ENCODE measurements at places on chromosomes 16 and 17.

DNA sequence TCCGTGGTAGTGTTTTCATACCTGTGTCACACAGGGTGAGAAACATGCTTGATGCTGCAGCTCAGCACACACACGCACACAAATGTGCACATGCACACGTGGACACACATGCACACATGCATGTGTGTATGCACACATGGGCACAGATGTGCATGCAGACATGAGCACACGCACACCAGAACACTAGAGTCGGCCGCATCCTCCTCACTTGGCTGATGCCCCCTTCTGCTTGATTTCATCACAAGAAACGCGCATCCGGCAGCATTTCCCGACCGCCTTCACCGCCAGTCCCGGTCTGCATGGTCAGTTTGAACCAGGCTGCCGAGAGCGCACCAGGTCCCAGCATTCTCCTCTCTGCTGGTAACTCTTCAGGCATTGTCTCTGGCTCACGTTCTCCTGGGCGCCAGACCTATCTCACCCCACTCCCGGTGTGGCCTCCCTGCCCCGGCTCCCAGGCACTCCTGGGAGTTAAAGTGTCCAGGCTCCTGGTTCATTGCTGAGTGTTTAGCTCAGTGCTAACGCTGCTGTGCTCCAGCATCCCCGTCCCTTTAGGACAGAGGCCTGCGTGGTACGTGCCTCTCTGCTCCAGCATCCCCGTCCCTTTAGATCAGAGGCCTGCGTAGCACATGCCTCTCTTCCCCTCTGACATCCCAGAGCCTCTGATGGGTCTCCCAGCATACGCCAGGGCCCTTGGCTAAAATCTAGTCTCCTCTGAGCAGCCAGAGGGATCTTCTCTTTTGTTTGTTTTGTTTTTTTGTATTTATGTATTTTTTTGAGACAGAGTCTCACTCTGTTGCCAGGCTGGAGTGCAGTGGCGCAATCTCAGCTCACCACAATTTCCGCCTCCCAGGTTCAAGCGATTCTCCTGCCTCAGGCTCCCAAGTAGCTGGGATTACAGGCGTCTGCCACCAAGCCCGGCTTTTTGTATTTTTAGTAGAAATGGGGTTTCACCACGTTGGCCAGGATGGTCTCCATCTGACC is 16.0 kb downstream of the BAIAP2 start:
- no peak for DNase-seq

DNA sequence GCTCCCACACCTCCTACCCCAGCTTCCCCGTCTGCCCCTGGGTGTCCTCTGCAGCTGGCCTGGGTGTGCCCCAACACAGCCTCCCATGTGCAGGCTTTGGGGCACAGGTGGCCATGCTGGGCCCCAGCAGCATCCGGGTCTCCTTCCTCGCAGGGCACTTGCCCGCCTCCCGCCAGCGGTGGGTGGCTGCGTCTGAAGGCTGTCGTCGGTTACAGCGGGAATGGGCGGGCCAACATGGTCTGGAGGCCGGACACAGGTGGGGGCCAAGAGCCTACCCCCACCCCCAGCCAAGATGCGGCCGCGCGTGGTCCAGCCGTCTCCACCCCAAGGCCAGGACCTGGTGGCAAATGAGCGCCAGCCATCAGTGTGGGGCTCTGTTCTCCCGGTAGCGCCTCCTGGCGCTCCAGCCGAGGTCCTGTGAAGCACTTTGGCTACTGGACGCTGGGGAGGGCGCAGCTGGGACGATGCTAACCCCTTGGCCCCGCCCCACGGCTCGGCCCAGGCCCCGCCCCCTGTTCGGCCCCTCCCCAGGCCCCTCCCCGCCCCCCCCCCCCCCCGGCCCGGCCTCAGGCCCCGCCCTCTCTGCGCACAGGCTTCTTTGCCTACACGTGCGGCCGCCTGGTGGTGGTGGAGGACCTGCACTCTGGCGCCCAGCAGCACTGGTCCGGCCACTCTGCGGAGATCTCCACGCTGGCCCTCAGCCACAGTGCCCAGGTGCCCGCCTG is 7.3 kb upstream of the RHOT2 start:
- peak; percentile 96 for DNase-seq

DNA sequence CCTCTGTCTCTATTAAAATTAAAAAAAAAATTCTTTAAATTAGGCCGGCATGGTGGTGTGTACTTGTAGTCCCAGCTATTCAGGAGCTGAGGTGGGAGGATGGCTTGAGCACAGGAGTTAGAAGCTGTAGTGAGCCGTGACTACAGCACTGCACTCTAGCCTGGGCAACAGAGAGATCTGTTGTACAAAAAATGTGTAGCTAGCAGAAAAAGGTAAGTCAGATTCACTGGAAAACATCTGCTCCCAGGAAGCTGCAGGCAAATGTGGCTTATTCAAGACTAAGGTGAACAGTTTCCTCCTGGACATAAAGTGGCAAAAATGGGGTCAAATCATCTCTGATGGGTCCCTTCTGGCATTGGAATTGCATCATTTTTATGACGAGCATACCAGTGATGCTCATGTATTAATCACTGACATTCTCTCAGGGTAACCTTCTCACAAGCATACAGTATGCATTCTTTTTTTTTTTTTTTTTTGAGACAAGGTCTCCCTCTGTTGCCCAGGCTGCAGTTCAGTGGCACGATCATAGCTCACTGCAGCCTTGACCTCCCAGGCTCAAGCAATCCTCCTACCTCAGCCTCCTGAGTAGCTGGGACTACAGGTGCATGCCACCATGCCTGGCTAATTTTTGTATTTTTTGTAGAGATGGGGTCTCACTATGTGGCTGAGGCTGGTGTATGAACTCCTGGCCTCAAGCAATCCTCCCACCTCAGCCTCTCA is 48.7 kb downstream of the CPPED1 start:
- no peak for DNase-seq

- peak; percentile 55 for DNase-seq
Observed at GRCh38 chr16:30087181-30087898, 4.4 kb downstream of the TBX6 start.

GRCh38 chr17:46011711-46012505 is 12.9 kb downstream of the STH start:
- no peak for DNase-seq

DNA sequence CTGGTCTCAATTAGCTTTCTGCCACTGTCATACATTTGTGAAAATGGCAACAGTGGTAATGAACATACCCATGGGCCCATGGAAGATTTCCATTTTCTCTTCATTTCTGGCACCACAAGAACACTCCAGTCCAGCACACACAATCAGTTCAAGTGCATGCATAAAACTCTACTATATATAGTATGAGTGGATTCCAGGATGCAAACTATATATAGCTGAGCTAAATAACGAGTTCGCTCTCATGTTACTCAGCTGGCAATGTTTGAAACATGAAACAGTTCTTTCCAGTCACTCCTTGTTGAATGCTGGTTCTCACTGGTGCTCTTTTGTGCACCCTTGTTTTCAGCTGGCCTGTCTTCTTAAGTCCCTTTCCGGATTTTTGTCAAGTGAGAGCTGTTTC is 75.2 kb upstream of the DHX40 start:
- no peak for DNase-seq

GRCh38 chr17:64994781-64995538 is 61.6 kb downstream of the GNA13 start:
- DNase-seq, result no peak

- no peak for DNase-seq
Observed at GRCh38 chr16:26454102-26454501, 612.6 kb upstream of the C16orf82 start.

GRCh38 chr17:31369266-31369665 is 22.2 kb upstream of the RAB11FIP4 start:
- DNase-seq, result no peak

- no peak for DNase-seq
Observed at GRCh38 chr17:12992676-12993075, 25.2 kb downstream of the ELAC2 start.

- no peak for DNase-seq
Observed at GRCh38 chr17:67358612-67359011, 7.8 kb downstream of the PSMD12 start.

DNA sequence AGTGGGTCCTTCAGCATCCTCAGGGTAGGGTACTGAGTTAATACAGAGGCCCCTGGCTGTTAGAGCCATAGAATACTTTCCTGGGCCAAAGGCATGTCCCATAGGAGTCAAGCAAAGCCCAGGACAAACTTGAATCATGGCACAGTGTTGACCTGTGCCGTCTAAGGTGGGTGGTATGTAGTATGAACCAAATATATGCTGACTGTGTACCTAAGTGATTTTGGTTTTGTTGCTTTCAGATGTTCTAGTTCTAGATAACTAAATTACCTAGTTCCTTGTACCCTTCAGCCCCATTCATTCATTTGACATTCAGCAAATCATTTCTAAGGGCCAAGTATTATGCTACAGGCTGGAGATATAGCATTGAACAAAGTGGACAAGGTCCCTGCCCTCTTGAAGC is 61.3 kb upstream of the GPRC5B start:
- no peak for DNase-seq

GRCh38 chr16:20300312-20301097 is 26.8 kb downstream of the GP2 start:
- DNase-seq, result peak; percentile 75

GRCh38 chr16:78286065-78286464 is 186.6 kb downstream of the WWOX start:
- DNase-seq, result no peak

All from hematopoietic multipotent progenitor cell treated with erythropoietin and hydrocortisone succinate and interleukin-3 and kit ligand, for 4 days (in vitro differentiated cells).